NCI-H1092 (cell line): ENCODE measurements at places on chromosomes 4 and X.

DNA sequence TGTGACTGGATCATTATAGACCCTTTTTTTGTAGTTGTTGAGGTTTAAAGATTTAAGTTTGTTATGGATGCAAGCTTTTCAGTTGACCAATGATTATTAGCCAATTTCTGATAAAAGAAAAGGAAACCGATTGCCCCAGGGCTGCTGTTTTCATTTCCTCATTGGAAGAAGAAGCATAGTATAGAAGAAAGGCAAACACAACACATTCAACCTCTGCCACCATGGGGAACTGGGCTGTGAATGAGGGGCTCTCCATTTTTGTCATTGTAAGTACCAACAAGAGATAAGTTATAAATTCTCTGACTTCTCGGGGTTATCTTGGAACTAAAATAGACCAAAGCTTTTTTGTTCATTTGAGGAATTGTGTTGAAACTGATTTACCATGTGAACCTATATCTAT, at the start of gene CYBB:
Gene CYBB (plus strand): TSS at position 203 of the 400 bp plus-strand sequence. CDS start 19 bp downstream, at position 222.
- no peak for DNase-seq

DNA sequence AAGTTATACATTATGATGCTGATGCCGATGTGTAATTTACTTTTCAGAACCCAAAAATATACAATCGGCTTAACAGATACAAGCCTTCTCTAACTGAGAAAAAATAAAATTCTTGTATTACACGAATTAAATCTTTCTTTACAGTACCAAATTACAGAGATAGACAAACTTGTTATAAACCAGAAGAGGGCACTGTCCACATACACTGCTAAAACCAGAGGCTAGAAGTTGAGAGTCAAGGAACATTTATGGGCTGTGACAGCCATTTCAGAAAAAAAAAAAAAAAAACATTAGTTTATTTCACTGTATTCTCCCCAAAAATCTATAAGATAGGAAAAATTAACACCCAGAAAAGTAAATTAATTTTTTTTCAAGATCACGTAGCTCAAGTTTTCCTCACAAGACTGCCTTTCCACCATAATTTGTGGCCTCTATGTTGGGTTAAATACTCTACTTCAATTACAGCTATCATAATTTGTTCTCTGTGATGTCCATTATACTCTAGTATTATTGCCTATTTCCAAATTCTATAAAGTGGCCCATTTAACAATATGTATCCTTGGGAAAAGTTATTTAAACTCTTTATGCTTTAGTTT, 12.0 kb downstream of the EREG start:
- no peak for DNase-seq

GRCh38 chrX:41720125-41720779, 3.7 kb upstream of the GPR82 start:
- DNase-seq, result no peak

GRCh38 chrX:136779346-136779781, 1.4 kb downstream of the ARHGEF6 start:
- no peak for DNase-seq

- DNase-seq, result no peak
Measured at GRCh38 chrX:68936608-68937007, 107.8 kb downstream of the EFNB1 start.

DNA sequence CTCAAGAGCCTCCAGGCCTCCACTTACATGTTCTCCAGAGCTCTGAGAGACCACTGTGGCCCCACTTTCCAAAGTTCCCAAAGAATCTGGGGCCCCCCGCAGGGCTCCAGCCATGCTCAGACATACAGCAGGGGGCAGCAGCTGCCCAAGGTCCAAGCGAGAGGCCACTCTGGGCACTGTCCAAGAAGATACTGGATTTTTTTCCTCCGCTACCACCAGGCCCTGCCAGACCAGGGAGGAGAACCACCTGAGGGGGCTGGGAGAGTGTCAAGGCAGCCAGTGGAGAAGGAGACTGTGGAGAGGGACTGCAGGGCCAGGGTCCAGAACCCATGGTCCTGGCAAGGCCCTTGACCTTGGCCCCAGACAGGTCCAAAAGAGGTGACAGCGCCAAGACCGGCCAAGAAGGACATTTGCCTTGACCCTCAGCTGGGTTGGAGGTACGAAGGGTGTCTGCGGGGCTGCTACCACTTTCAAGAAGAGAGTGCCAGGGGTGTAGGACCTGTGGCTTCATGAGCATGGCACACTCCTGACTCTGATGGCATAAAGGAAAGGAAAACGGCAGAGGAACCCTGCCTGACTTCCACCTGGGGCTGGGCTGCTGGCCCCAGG, 5.3 kb downstream of the EMD start:
- no peak for DNase-seq

GRCh38 chrX:40004921-40005291, 92.9 kb downstream of the BCOR start:
- no peak for DNase-seq

DNA sequence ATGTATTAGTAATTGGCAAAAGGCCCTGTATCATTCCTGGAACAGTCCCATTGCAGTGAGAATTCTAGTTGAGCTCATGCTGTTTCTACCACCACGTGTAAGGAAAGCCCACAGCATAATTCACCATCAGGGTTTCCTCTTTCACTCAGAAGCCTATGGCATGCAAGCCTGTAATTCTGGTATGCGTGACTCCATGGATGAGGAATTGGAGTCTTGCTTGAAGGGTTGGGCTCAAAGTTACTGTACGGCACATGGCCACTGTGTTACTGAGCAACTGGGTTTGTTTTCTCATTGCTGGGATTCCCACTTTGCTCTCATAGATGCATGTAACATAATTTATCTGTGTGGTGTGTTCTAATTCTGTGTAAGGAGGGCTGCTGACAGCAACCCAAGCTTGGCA, 132.3 kb upstream of the NR3C2 start:
- DNase-seq, result no peak
